ENCODE measurements at places on chromosomes 3 and 15.

GRCh38 chr3:48681974-48682610, 3.6 kb downstream of the NCKIPSD start:
- no peak for DNase-seq

GRCh38 chr3:69994919-69995318, 4.6 kb upstream of the SAMMSON start:
- DNase-seq, result no peak

GRCh38 chr15:99090011-99090699, 14.7 kb upstream of the SYNM start:
- DNase-seq, result no peak

DNA sequence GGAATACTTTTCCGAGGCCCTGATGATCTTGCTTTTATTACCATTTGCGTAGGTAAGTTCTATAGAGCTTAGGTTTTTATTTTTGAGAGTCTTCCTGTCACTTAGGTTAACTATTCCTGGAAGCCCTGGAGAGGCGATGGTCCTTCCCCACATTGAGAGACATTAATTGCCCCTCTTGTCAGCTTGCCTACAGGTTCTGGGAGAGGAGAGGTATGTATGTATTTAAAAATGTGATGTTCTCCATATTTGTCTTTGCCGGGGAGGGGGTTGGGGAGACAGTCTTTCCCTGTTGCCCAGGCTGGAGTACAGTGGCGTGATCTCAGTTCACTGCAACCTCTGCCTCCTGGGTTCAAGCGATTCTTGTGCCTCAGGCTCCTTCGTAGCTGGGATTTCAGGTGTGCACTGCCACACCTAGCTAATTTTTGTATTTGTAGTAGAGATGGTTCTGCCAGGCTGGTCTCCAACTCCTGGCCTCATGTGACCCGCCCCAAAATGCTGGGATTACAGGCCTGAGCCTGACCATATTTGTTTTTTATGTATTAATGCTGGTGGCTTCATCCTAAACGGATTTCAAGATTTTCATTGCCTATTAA, 6.2 kb downstream of the RPSA start:
- no peak for DNase-seq

DNA sequence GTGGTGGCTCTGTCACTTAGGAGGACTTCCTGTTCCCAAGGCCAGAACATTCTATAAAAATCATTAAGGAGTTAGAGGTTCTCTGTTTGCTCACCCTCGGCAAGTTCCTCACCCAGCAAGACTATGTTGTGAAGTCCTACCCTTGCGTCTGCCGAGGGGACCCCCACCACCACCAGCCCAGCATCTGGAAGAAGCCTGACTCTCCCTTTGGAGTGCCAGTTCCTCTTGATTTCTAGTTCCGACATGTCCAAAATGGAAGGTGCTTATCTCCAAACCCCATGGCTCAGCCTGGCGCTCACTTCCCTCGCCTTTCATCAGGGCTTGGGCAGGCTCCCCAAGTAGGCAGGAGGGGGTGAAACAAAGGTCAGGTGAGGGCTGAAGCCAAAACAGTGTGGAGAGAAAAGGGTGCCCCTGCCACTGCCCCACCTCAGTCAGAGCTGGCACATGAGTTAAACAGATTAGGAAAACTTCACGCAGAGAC, 41.0 kb downstream of the BHLHE40 start:
- DNase-seq, result no peak

DNA sequence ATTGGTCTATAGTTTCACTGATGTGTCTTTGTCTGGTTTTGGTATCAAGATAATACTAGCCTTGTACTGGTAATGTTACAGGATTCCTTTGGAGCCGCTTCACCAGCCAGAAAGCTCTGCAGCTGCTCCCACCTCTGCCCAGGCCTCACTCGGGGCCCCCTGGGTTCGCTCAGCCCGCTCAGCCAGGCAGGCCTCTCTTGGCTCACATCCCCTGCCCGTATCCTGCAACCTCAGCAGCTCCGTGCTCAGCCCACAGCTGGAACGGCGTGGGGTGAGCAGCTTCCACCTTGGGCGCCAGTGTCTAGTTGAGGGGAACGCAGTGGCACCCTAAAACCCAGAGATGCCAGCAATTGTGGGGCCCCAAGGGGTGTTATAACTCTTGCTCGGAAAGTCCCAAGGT, 429.7 kb upstream of the ROBO2 start:
- no peak for DNase-seq

DNA sequence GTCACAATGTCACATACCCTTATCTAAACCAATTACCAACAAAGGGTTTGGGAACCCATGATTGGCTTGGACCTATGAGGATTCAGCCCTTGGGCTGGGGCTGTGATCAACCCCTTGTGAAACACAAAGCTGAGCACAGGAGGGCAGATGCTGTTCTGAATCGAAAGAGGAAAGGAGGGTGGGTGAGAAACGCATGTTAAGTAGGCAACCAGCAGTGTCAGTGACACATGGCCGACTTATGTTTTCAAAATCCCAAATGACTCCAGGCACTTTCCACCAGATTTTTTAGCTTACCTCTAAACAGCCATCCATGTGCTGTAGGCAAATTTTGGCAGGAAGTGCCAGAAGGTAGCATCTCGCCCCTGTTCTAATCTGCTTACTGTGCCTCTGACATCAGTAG, 34.1 kb upstream of the KLHL25 start:
- DNase-seq, result no peak

DNA sequence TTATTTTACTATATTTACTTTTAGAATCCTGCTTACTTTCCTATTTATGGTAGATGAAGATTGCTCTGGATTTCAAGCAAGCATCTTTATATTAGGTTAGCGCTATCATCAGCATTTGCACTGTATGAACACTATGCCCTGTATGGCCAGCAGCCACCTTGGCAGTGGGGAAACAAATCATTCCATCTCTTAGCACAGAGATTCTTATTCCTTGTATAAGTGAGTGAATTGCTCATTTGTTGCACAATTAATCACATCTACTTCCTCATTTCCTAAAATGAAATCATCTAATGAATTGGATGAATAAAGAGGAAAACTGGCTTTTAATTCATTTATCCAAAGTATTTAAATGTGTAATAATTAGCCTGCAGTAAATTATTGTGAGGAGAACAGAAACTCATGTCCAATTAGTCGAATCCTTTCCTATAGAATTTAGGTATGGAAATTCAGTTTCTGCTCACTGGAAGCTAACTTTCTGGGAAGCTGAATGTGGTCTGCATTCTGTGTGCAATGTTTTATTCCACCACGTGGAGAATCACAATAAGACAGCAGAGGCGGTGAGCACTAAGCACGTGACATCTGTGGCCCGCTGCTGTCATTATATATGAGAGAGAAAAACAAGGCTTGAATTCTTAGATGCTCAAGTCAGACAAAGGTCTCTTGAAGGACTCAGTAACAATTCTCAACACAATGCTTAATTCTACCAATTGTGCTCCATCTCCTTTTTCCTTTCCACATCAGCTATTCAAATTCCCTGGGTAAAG, 93.4 kb downstream of the PEX5L start:
- DNase-seq, result no peak

GRCh38 chr3:181210275-181210674, 220.7 kb upstream of the DNAJC19 start:
- no peak for DNase-seq

GRCh38 chr3:150589759-150590158, 13.4 kb upstream of the SELENOT start:
- no peak for DNase-seq

DNA sequence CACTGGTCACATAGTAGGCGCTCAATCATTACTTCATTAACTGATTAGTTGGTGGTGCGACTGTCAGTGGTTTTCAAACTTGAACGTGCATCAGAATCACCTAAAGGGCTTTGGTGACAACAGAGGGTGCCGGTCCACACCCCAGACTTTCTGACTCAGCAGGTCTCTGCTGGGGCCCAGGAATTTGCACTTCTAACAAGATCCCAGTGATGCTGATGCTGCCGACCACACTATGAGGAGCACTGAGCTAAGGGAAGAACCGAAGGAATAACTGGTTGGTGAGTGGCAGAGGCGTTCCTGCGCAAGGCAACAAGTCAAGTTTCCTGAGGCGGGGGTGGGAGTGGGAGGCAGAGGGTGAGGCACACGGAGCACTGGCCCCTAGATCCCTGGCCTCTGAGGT, 18.8 kb downstream of the HAPLN3 start:
- DNase-seq, result no peak

GRCh38 chr3:5579946-5580345, 392.4 kb downstream of the EDEM1 start:
- no peak for DNase-seq

- no peak for DNase-seq
Measured at GRCh38 chr3:18062657-18063025, 320.2 kb upstream of the TBC1D5 start.

GRCh38 chr3:188287339-188287738, 133.4 kb downstream of the LPP start:
- DNase-seq, result no peak

- no peak for DNase-seq
Measured at GRCh38 chr15:86849136-86849535, 769.5 kb downstream of the AGBL1 start.

DNA sequence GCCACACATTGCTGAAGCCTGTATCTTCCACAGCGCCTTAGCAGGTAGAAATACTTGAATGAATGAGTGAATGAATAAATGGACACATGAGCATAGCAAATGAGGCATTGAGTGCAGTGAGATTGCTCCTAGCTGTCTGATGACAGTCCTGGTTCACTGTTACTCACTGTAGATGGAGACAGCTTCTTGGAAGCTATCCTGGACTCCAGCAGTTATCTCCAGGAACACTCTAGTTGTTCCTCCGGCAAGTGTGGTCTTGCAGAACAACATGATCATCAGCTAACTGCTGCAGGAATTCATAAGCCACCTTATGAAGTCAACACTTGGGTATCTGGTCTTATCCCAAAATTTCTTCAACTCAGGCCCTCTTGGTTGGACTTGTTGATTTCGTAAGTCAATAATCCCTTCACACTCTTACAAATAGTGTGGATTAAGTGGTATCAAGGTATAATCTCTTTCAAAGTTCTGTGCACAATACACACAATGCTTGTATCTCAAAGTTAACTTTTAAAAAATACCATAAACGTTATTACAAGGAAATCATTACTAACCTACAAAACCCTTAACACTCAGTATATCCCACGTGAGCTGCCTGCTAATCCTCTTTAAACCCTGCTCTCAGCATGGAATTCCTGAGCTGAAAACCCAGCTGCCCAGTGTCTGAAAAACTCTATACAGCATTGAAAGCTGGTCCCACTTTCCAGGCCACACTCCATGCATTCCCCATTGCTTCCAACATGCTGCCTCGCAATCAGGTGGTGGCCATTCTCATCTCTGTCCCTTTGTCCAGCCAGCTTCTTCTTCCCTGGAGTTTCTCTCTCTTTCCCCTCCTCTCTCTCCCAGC, 14.4 kb upstream of the ZBTB38 start:
- DNase-seq, result no peak

DNA sequence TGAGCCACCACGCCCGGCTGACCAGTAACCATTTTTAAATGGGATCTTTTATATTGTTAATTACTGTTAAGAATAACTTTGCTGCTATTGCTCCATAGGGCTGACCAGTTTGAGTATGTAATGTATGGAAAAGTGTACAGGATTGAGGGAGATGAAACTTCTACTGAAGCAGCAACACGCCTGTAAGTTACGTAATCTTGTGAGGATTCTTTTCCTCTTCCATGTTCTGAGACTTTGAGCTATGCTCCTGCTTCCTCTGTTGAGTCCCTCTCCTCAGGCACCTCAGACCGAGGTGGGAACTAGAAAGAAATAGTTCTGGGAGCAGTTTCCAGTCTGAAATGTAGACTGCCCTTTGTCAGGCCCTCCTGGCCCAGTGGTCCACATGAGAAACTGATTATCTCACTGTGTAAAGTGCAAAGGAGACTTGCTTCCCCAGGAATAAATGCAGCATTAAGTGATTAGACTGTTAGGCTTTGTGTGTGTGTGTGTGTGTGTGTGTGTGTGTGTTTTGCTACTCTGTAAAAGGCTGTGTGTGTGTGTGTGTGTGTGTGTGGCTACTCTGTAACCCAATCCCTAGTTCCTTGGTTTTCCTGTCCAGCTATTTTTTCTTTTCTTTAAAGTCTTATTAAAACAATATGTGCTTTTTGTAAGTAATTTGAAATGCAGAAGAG, 5.2 kb downstream of the POLR2H start:
- DNase-seq, result no peak

- DNase-seq, result no peak
Measured at GRCh38 chr3:26114851-26115250, 325.0 kb downstream of the OXSM start.

DNA sequence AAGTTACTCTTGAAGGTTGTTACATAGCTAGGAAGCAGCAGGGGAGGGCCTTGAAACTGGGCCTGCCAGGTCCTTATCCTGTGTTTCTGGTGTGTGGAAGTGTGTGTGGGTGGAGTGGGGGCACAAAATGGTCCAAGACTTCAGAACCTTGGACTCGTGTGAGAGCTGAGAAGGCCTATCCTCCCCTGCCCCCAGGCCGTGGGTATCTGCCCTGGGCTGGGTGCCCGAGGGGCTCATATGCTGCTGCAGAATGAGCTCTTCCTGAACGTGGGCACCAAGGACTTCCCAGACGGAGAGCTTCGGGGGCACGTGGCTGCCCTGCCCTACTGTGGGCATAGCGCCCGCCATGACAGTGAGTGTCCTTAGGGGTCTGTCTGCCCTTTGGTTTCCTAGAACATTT, 4.5 kb downstream of the CHRD start:
- no peak for DNase-seq

DNA sequence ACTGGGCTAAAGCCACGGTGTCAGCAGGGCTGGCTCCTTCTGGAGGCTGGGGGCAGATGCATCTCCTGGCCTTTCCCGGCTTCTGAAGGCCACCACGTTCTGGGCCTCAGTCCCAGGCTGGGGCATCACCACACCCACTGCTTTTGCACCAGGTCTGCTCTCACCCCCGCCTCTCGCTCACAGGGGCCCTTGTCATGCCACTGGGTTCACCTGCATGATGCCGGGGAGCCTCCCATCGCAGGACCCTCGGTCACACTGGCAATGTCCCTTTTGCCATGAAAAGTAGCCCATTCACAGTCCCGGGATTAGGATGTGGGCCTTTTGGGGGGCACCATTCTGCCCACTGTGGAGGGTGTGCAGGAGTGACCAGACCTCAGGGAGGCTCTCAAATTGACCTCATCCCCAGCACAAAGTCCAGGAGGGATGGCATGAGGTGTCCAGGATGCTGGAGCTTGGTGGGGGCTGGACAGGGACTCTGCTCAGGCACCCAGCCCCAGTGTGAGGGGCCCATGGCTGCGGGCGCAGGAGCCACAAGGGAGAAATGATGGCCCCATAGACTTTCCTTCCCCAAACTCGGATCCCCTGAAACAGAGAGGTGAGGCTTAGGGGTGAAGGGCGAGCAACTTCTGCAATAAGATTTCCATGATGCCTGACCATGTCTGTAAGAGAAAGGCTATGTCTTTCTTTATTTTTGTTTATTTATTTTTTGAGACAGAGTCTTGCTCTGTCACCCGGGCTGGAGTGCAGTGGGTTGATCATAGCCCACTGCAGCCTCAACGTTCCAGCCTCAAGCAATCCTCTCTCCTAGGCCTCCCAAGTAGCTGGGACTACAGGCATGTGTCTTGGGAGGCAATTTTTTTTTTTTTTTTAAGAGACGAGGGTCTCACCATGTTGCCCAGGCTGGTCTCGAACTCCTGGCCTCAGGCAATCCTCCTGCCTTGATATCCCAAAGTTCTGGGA, 189.1 kb downstream of the GOLGA6L6 start:
- DNase-seq, result no peak

Data from activated CD8-positive, alpha-beta T cell treated with anti-CD3 and anti-CD28 coated beads for 36 hours (primary cell).